ENCODE measurements at places on chromosomes 12 and 14.
A peak's percentile ranks its signal among the peaks of the same experiment; 100 is the strongest.

DNA sequence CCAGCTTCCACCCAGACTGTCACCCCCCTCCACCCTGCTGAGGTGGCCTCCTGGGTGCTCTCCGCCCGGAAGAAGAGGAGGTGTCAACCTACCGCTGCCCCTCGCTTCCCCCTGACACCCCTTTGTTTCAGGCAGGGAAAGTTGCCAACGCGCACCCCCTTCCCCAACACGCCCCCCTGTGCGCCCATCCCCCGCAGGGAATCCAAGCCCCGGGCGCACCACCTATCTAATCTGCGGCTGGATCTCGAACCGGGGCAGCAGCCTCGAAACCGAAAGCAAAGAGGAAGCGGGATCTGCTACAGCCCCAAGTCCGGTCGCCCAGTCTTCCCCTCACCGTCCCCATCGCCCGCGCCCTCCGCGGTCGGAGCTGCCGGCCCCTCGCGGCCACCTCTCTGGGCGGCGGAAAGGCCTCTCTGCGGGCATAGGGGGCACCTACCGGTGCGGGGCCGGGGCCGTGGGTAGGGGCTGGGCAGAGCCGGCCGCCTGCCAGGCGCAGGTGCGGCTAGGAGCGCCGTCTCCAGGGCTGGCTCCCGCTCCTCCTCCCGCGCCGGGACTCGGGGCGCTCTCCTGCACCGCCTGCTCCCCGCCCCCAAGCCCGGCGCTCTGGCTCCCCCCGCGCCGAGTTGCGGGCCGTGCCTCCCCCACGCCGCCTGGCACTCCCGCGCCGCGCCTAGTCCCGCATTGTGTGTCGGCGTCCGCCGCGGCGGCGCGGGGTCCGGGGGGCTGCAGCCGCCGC, 18.3 kb upstream of the PLEKHH1 start:
- no peak for DNase-seq

DNA sequence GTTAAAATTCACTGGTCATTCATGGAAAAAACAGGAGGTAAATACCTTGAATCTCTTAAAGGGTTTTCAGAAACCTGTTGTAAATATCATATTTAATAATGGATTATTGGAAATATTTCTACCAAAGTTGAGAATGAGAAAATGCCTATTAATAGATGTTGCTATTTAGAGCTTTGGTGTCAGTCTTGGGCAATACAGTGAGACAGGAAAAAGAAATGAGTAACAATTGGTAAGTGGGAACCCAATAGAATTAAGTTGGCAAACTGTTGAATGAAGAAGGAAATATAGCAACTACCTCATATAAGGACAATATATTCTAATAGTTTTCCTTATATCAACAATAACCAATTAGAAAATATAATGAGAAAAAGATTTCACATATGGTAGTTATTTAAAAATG, 78.0 kb downstream of the ATF7IP start:
- DNase-seq: no peak

- no peak for DNase-seq
Observed at GRCh38 chr12:103093499-103094106, 136.1 kb downstream of the ASCL1 start.

GRCh38 chr12:111643427-111643826, 42.3 kb downstream of the BRAP start:
- no peak for DNase-seq

DNA sequence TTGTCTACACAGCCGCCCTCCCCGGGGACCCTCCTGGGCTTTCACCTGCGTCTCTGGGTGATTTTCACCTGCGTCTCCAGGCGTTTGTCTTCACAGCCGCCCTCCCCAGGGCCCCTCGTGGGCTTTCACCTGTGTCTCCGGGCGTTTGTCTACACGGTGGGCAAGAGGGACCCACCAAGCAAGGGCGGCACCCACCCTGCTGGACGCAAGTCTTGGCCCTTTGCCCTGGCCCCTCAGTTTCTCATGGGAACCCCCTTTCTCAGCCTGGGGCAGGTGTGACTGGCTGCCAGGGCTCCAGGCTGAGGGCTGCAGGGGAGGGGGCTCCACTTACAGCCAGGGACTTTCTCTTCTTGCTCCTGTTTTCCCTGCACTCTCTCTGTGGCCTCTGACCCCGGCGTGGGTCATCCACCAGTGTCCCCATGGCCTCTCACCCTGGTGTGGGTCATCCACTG, 68.6 kb upstream of the GALNT9 start:
- DNase-seq: no peak

DNA sequence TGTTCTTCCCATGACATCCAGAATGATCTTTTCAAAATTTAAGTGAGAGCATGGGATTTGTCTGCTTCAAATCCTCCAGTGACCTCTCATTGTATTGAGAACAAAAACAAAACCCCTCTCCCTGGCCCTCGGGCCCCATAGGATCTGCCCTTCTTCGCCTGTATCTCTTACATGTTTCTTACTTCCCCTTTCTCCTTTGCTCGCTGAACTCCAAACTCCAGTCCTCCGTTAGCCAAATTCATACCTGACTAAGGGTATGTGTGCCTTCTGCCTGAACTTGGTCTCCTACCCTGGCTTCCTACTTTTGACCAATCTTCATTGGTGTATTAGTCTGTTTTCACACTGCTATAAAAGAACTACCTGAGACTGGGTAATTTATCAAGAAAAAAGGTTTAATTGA, 13.2 kb upstream of the TSPAN11 start:
- DNase-seq: no peak

DNA sequence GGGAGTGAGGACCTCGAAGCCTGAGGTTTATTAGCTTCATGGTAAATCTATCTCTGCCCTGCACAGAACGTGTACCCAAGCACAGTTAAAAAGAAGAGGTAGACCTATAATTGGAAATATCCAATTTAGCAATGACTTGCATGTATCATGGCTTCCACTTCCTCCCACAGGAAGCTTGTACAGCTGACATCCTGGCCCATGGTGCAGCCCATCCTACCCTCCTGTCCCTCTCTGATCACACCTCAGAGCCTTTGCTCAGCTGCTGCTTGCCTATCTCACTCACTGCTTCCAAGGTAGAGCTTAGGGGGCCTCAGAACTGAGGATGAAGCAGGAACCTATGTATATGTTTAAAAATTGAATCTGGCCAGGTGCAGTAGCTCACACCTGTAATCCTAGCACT, 4.3 kb upstream of the BCDIN3D start:
- no peak for DNase-seq

GRCh38 chr12:64609536-64610078, 688 bp upstream of the RASSF3 start:
- no peak for DNase-seq

GRCh38 chr12:69633061-69633460, 22.4 kb upstream of the LRRC10 start:
- DNase-seq: no peak

DNA sequence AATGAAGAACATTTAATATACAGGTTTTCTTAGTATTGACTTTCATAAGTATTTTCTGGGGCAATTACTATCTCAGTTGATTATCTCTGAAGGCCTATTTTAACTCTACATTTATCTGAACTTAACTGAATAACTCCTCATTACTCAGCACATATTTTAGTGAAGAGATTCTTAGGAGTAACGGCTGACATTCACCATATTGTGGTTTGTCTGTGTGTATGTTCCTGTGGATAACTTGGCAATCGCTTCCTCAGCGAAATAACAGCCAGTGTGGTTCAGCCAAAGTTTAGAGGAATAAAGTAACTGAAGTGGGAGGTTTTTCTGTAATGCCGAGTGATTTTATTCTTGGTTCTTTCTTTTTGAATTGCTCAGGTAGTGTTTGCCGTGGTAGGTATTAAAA, 168.0 kb downstream of the RAD51B start:
- peak; percentile 91 for DNase-seq

GRCh38 chr14:92959189-92959531, 36.2 kb downstream of the CHGA start:
- no peak for DNase-seq

DNA sequence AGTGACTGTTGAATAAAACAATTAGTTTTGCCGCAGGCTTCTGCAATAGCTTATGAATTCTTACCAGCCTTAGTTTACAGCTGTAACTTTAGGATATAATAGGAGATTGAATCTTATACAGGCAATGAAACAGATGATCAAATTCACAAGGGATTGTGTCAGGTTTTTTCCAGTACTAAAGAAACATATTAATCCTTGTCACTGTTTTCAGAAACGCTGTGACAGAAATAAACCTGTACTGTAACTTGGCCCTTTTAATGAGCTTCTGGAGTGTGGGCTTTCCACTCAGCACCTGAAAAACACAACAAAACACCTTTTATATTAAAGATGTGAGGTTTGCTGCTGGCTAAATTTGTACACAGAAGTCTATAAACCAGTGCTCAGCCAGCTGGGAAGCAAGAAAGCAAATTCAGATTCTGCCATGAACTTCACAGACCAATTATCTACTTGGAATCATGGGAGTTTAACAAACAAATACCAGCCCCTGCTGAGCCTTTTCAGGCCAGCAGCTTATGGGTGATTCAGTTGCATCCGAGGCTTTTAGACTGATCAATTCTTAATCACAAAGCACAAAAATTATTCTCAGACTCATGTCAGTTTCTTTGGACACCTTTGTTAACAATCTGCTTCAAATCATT, 109.5 kb downstream of the FOXG1 start:
- no peak for DNase-seq

GRCh38 chr14:88829188-88829587, 4.7 kb downstream of the TTC8 start:
- DNase-seq: no peak

DNA sequence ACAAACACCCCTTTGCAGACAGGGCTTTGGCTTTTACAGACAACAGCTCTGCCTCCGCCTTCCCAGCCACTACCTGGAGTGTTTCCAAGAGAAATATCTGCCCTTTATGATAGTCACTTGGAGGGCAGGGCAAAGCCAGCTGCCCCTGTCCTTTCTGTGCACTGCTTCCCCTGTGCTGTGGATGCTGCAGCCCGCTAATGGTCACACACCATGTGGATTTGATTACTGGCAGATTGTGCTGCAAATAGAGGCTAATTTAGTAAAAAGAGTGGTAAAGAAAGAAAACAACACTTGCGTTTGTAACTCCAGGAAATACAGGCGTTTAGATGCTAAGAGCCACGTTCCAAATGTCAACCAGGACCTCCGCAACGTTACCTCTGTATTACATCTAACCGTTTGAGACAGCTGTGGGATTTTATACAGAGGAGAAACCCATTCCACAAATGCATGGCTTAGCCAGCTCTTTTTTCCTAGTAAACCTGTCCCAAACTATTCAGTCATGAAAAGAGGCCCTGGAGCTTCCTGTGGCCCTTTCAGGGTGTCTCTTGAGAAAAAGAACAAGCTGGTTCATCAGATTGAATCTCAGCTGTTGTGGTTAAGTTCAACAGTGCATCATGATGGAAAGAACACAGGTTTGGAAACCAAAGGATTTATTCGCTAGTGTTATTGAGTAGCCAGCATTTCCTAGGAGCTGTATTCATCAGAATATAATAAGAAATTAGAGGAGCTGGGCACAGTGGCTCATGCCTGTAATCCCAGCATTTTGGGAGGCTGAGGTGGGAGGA, 30.1 kb upstream of the PWP1 start:
- DNase-seq: no peak

DNA sequence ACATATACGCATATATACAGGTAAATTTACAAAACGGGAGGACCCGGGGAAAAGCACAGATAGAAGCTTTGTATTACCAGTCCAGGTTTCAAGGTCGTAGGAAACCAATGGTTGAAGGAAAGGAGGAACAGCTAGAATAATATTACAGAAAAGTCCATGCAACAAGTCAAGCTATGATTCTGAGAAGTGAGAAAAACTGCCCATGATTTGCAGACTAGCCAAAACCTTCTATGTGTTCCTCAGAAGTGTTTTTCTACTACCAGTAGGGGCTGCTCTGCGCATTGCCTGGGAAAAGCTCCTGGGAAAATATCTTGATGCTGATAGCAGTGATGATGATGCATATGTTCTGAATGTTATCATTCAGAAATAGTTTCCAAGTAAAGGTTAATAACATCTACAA, 2.2 kb downstream of the PDZRN4 start:
- peak; percentile 5 for DNase-seq

DNA sequence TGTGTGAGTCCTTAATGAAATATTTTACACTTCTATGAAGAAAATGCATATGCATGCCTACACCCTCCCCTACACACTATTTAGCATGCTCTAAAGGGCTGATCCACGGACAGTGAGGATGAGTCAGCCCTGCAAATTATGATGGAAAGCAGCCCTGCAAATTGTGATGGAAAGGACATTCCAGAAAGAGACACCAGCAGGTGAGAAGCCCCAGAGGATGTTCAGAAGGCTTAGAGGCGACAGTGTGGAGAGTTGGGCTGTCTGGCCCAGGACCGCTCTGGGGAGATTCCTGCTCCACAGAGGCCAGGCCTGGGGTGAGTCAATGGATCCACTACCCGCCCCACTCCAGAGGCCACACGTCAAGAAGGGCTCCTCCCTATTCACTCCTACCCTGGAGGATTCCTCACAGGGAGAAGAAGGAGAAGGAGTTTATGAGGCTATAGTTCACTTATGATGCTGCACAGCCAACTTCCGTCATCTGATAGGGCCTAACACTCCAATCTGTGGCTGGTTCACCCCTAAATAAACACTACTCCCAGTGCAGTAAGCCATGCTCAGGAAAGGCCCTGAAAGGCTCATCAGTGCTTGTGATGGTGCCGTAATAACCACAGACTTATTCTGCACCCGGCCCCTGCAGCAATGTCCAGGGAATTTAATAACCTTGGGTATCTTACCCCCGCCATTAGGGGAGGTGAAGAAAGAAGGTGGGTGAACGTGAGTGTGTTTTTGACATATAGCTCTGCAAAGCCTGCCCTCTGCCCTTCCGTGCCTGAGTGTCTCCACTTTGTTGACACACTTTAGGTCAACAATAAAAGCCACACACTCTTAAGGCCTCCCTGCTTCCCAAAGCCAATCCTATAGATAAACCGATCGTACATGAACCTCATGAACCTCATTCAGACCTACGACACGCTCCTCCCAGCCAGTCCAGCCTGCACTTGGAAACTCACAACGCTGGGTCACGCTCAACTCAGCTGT, 46.4 kb downstream of the CLMN start:
- DNase-seq: no peak

DNA sequence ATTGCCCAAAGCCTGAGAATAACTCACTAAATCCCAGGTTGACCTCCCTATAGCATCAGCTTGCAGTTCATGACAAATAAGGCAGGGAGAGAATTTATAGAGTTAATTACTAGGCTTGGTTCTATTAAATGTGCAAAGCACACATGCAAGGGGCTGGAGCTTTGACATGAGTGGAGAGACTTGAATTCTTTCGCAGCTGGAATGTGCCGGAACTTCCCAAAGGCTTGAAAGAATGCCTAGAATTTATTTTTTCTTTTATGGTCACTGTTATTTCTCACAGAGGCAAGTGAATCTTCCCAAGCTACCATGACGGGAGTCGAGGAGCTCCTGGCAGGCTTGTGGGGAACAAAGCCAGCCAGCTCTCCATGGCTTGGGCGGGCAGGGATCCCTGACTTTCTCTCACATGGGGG, 95.5 kb upstream of the USP44 start:
- no peak for DNase-seq
